ENCODE measurements at places on chromosomes 4 and X.

GRCh38 chr4:53713767-53714166, 122.5 kb upstream of the LNX1 start:
- DNase-seq = no peak

DNA sequence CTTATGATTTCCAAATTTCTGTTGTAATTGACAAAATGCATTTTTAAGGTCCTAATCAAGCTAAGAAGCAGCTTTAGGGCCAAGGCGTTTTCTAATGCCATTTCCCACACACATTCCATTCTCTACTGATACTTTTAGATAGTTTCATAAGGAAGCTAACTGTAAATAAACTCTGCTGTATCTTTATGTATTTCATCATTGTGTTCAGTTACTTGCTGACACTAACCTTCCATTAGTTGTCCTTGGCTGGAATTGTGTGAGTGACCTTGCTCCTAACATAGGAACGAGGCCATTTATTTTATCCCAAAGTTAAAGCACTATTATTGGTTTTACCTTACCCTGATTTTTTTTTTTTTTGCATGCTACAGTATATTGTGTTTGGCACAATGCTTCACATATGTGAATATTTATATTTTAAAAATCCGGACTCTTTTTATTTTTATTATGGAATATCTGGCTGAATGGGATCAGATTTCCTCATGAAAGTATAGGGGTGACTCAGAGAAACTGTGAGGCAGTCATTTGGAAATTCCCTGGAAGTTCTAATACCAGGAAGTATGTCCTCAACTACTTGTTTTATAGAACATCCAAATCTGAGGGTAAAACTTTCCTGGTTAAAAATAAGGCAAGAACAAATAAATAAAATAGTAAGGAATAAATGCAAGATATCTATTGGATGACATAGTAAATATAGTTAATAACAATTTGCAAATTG, 62.7 kb upstream of the SORBS2 start:
- no peak for DNase-seq

GRCh38 chr4:169756971-169757574, 671 bp downstream of the HPF1 start:
- DNase-seq = no peak

DNA sequence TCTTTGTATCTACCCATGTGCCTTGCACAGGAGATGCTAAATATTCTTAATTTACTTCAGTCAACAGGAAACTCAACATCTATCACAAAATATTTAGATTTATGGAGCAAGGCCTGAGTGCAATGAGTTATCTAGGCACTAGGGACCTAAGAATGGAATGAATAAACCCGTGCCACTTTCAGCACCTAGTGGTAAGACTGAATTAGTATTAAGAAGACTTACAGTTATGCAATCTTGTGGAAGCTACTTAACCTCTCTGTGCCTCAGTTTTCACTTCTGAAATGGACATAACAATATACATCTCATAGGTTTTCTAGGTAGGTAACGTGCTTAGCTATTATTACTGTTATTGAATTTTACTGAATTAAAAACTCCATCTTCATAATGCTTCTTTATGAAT, 144.6 kb upstream of the MAP3K15 start:
- DNase-seq = no peak

DNA sequence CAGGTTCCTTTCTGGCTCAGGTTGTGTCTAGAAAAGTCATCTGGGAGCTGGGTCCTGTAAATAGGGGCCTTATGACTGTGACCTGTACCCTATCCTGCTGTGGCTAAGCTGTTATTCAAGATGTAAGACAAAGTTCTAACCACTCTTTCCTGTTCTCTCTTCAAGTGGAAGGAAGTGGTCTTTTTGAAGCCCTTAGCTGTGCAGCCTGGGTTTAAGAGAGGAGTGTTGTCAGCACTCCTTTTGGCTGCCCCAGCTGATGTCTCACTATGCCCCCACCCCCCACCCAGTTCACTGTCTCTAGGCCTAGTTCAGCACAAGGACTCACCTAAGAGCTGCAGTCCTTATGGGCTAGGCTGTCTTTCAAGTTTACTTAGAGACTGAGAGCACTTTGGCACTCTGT, 1069.5 kb downstream of the FAM133A start:
- no peak for DNase-seq

- DNase-seq = no peak
Measured at GRCh38 chr4:8336412-8337075, 67.0 kb downstream of the HTRA3 start.

DNA sequence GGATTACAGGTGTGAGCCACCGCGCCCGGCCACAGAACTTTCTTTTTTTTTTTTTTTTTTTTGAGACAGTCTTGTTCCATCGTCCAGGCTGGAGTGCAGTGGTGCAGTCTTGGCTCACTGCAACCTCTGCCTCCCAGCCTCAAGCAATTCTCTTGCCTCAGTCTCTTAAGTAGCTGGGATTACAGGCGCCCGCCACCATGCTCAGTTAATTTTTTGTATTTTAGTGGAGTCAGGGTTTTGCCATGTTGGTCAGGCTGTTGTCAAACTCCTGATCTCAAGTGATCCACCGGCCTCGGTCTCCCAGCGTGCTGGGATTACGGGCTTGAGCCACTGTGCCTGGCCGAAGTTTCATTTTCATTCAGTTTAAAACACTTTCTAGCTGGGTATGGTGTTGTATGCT, 16.4 kb downstream of the FAM193A start:
- DNase-seq = no peak

- DNase-seq = no peak
Measured at GRCh38 chr4:157185363-157185762, 35.2 kb upstream of the GRIA2 start.

GRCh38 chrX:24494647-24495075, 29.6 kb downstream of the PDK3 start:
- no peak for DNase-seq

- no peak for DNase-seq
Measured at GRCh38 chr4:1478766-1479355, 72.6 kb upstream of the NKX1-1 start.

GRCh38 chr4:86664959-86665358, 70.8 kb downstream of the PTPN13 start:
- DNase-seq = no peak

DNA sequence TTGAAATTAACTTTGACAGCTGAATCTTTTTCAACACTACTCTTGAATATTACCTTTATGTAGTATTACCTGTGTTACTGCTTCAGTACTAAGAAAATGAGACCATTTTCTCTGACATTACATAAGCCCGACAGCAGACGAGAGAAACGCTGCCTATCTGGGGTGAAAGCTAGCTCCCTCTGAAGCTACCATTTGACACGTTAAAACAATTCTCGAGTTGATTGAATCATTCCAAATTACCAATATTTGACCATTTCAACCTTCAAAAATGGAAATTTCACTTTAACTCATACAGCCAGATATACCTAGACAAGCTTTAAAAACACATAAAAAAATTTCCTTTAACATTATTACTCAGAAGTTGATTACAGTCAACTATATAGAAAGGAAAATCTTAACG, 836 bp downstream of the GPM6A start:
- no peak for DNase-seq

DNA sequence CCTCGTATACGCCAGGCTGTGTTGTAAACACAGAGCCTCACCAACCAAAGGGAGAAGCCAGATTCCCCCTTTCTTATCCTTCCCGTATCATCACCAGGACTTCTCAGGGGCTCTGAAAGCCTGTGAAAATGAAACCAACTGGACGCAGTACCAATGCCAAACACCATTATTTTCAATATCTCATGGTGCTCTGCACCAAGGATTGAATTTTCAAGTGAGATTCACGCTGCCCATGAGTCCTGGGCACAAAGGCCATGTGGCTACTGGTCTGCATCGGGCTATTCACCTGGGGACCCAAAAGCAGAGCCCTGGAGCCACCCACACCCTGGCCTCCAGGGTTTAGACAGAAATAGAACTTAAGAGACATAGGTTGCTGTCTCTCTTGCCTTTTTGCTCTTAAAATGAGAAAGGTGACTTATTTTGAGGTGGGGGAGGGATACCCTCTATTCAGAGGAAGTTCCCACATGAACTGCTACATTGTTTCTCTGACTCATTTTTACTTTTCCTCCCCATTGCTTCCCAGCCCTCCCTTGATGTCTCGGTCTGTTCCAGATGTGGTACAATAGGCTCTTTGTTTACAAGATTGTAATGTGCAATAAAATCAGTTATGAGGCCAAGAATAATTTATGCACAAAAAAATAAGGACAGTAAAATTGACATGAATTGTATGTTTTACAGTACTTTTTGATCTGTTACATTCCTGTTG, 55.4 kb downstream of the MAML3 start:
- no peak for DNase-seq

DNA sequence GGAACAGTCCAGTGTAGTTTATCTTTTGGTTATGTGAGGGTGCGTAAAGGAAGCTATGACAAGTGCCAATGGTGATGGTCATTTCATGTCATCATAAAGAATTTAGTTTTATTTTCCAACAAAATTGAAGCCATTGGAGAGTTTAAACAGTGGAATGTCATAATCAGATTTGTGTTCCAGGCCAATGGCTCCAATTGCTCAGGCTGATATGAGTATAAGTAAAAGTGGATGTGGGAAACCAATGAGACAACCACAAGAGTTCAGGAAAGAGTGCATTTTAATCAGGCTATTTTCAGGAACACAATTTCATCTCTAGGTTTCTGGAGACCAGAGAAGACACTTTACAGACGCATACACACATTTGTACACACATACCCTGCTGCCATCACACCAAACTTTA, 20.7 kb downstream of the SPANXC start:
- DNase-seq = no peak

GRCh38 chr4:94534401-94535312, 82.9 kb downstream of the PDLIM5 start:
- DNase-seq = no peak

DNA sequence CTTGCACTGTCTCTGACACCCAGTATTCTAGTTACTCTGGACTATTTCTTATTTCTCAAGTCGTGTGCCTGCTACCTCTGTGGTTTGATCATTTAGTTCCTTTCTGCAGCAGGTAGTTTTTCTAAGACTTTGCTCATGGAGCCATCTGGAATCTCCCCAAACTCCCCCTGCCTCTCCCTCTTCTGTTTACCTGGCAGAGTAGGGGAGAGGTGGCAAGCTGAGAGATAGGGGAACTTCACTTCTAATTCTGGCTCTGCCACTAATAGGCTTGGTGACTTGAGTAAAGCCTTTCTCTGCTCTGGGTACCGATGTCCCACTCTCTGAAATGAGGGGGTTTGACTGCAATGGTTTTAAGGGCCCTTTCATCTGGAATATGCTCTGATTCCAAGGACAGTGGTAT, 141.3 kb downstream of the CPEB2 start:
- DNase-seq = no peak

- no peak for DNase-seq
Measured at GRCh38 chr4:155496294-155496626, 119.5 kb upstream of the MAP9 start.

DNA sequence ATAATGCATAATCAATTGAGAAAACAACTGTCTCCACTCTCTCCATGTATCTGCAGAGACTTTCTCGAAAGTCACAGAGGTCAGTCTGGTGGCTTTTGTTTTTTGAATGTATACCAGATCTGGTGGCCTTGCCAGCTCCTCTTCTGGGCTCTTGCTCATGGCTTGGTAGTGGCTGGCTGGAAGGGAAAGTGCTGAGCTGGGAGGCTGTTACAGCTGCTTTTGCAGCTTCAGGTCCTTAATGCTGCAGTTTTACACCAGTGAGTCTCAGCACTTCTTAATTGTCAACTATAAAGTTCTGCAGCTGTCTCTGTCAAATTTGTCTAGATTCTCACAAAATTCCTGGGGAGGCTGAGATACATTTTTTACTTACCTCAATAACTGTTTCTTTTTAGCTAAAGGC, 390.0 kb downstream of the GRXCR1 start:
- no peak for DNase-seq

GRCh38 chrX:150692831-150693724, at the start of gene MTMR1:
MTMR1 (plus strand) TSS chrX:150693396; CDS start chrX:150693531, 135 bp downstream.
- DNase-seq = no peak

- DNase-seq = no peak
Measured at GRCh38 chr4:169005453-169006099, 4.5 kb downstream of the CBR4 start.

GRCh38 chr4:118801895-118802575, 33.9 kb downstream of the SEC24D start:
- no peak for DNase-seq

- DNase-seq = no peak
Measured at GRCh38 chrX:66110112-66110511, 53.9 kb upstream of the HEPH start.

DNA sequence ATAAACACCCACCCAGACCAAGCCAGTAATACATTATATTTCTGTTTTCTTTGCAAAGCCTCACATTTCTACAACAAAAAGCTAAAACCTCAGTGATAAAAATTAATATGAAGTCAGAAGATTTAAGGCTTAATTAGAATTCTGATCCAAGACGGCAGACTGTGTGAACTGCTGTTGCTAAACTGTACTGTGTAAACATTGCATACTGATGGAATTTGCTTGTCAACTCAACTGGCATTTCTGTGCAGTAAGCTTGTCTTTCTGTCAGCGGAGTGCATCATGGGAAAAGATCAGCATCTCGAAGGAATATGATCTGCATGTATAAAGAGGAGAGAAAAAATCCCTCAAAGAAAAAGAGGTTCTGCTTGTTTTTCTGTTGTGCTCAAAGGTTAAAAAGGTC, 69.4 kb upstream of the SPANXB1 start:
- DNase-seq = no peak

GRCh38 chr4:54277691-54278090, 48.6 kb downstream of the PDGFRA start:
- DNase-seq = no peak

- DNase-seq = no peak
Measured at GRCh38 chrX:14006540-14006939, 23.2 kb downstream of the GEMIN8 start.

DNA sequence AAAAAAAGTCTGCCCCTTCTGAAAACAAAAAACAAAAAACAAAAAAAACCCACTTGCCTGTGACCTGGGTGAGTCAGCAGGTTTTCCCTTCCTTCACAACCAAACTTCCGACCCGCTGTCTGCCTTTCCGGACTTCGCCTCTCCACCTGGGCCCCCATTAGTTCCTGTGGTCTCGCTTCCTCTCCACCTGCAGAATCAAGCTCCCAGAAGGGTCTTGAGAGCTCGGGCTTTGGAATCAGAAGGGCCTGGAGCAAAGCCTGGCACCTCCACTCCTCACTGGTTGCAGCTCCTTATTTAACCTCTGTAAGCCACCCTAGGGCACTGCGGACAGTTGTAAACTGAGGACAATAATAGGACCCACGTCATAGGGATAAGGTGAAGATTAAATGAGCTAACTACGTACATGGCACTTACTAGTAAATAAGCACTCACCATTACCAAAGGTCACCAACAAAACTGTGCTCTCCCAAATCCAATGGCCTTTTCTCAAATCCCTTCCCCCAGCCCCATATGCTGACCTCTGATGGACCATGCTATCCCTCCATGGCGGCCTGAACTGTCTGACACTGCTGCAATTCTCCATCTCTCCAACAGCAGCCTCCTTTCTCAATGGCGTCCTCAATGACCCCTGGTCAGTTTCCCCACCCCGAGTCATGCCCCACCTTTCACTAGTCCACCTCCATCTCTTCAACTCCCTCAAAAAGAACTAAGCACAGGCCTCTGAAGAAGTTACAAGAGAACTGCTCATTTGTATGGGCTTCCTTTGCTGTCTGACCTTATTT, 64.2 kb downstream of the IRF2 start:
- DNase-seq = no peak

Measured in cerebellar nuclear complex (tissue), 1 donor.